ENCODE measurements at places on chromosomes 7 and 10. TPM values are rescaled to one million over a fixed set of nuclear protein-coding genes. Genes with fewer than 3 reads are reported as not detected.
A peak's percentile ranks its signal among the peaks of the same experiment; 100 is the strongest.

- DNase-seq = no peak
Observed at GRCh38 chr10:113142601-113143362, 192.7 kb downstream of the TCF7L2 start.

GRCh38 chr10:49598986-49599385 is 11.1 kb upstream of the SLC18A3 start:
- DNase-seq = peak; percentile 78

DNA sequence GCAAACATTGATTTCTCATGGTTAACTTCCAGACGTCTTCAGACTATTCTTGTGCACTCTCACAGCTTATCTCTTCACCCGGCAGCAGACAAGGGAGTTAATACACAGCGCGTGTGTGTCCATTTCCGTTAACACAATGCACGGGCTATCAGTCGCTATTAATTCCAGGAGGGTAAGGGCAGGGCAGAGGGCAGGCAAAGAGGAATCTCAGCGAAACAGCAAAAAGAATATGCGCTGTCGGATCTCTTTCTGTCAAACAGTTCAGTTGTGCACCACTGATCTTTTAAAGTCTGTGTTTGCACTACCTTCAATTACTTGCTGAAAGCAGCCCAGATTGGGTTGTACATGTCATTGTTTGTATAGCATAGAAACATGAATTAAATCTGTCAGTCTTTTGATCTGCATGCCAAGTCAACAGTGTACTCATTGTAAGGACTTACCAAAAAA is 41.1 kb upstream of the CABCOCO1 start:
- DNase-seq = no peak

GRCh38 chr10:12050528-12050927 is 7.9 kb upstream of the UPF2 start:
- no peak for DNase-seq

DNA sequence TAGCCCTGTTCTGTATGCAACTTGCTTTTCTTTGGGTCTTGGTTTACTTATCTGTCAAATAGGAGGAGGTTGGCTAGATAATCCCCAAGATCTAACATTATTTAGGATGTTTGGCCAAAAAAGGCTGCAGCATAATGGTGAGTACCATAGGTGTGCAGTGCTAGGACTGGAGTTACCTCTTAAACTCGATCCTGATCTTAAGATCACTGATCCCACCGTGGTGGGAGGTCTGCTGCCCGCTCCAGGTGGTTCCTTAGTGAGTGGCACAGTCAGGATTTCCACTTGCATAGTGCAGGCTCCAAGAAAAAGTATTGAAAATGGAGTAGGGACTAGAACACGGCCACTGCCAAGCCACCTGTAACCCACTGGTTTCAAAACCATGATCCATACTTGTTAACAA is 66.9 kb downstream of the KLHDC10 start:
- no peak for DNase-seq

GRCh38 chr10:53315709-53316108 is 543.1 kb upstream of the MBL2 start:
- no peak for DNase-seq

- DNase-seq = peak; percentile 90
Observed at GRCh38 chr7:65798111-65799075, 74.5 kb upstream of the VKORC1L1 start.

GRCh38 chr7:45921699-45922519 is 837 bp upstream of the IGFBP3 start:
- DNase-seq = peak; percentile 68

DNA sequence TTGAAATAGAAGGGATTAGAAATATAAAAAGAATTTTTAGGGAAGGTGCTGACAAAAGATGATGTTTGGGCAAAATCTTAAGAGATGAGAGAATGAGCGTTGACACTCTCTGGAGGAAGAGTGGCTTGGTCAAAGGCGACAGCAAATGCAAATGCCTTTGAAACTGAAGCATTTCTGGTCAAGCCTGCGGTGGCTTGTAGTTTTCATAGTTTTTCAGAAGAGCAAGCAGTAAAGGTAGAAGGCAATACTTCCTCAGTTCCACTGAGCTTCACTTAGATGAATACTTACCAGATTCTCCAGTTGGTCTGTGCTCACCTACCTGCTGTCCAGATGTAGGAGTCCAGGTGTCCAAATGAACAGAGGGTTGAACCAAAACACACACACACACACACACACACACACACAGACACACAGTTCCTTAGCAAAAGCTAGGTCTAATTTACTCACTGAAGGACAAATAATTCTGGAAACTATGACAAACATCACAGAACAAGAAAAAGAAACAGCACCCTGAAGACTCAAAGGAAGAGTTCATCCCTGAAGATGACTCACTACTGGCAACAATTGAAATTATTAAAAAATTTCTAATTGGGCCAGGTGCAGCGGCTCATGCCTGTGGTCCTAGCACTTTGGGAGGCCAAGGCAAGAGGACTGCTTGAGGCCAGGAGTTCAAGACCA is 12.1 kb upstream of the STK17A start:
- DNase-seq = peak; percentile 76

- no peak for DNase-seq
Observed at GRCh38 chr10:7345717-7346116, 65.1 kb downstream of the SFMBT2 start.

GRCh38 chr7:1882451-1882850 is 212.4 kb downstream of the ELFN1 start:
- no peak for DNase-seq

DNA sequence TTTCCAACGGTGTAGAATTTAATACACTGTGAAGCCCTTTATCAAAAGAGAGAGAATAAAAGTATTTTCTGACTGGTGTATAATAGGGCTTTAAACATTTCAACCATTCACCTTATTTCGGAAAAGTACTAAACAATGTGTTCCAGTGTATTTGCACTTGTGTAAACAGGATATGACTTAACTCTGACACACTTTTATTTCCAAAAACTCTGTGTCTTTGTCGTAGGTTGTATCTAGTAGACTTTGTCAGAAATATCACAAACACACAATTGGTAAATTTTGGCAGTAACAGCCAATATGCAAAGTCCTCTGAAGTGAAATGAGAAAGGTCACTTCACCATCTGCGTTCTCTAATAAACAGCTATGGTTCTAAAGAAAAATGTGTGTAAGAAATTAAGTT is 10.3 kb upstream of the TSPAN13 start:
- peak; percentile 72 for DNase-seq

GRCh38 chr7:44325811-44326241 is 432 bp upstream of the CAMK2B start:
- DNase-seq = peak; percentile 29

GRCh38 chr10:25457552-25457951 is 282.8 kb downstream of the GPR158 start:
- DNase-seq = no peak

- DNase-seq = peak; percentile 85
Observed at GRCh38 chr10:72272689-72273409, 875 bp upstream of the DDIT4 start.

DNA sequence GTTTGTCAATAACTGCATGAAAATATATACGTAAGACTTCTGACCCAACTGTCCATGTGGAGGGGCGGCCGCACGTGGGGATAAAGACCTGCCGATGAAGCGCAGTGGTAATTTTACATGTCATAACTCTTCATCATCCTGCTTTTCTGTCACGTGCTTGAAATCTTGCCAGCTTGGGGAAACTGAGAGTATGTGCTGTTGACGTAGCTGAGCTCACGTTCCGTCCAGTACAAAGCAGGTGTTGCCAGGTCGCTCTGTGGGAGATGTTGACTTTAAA is 105.1 kb downstream of the INPP5A start:
- DNase-seq = no peak

- DNase-seq = no peak
Observed at GRCh38 chr7:124577256-124577655, 188.3 kb downstream of the GPR37 start.

GRCh38 chr7:32191305-32191704 is 121.1 kb upstream of the PDE1C start:
- DNase-seq = no peak

GRCh38 chr7:20200361-20200760 is 16.8 kb downstream of the MACC1 start:
- no peak for DNase-seq

DNA sequence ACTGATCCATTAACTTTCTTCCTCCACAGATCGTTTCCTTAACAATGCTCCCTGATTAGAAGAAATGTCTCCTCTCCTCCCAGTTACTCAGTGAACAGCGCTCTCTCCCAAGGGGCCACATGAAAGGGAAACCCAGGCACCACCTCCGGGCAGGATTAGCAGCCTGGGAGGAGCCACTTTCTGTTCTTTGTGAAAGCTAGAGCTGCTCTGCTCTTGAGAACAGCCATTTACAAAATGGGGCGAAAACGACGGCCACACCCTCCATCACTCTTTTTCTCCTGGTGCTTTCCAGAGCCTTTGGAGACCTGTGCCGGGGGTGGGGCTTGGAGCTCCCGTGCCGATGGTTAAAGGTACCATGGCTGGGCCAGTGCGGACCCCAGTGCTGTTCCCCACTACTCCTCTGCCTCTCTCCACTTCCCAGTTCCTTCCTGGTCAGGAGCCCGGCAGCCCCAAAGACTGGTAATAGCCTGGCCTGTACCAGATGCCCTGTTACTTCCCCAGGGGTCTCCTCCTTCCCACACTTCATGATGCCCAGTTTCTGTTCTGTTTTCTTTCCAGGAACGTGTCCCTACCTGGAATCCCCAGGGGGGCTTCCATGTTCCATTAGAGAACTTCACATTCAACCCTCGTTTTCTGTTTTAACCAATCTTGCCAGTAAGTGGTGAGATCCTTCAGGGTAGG is 402.9 kb upstream of the GALNT17 start:
- DNase-seq = no peak

DNA sequence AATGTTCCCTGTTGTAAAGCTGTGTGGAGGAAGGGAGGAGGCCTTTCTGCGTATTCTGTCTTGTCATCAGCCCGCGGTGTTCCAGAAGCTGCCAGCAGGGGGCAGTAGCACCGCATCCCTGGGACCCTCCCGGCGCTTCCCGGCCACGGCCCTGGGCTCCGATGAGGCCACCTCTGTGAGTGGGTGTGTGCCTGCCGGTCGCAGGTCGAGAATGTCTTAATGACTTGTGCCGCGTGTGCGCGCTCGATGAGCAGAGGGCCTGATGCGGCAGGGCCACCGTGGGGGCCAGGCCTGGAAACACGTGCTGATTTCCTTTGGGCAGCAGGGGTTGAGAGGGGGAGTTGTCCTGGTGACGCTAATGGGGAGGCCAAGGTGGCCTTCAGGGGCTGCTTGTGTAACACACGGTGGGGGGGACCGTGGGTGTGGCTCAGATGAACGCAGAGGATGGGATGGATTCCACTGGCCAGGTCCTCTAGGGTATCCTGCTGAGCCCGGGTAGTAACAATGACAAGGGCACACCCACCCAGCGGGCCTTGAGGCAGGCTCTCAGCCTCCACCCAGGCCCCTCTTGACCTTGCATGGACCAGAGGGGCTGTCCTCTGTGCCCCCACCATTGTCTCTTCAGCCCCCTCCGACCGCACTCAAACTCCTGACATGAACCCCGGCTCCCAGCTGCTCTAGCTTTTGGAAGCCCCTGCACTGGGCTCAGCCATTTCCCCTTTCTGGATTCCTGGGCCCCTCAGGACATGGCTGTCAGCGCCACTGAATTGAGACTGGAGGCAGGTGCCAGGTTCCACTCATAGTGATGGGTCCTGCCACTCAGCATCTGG is 135.9 kb upstream of the PODXL start:
- peak; percentile 34 for DNase-seq

GRCh38 chr7:129122751-129123509 is 21.6 kb upstream of the TSPAN33 start:
- peak; percentile 8 for DNase-seq

DNA sequence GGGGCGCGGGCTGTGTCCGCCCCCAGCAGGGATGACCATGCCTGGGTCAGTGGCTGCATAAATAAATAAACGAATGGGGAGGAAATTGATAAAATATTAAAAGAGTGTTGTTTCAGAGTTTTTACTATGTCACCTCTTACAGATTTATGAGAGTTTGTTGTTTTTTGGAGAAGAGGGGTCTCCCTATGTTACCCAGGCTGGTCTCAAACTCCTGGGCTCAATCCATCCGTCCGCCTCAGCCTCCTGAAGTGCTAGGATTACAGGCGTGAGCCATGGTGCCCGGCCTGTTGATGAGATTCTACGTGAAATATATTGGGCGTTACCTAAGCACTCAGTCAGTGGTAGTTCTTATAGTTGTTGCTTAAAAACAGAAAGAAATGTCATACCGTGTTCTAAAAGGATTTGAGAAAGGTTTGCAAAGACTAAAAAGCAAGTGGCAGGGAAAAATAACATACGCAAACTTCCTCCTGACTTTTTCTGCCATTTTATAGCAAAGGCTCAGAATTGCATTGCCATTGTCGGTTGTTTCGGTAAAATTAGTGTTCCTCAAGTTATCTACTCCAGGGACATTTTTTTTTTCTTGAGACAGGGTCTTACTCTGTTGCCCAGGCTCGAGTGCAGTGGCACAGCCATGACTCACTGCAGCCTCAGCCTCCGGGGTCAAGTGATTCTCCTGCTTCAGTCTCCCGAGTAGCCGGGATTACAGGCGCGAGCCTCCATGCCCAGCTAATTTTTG is 39.5 kb upstream of the FOXK1 start:
- DNase-seq = no peak

DNA sequence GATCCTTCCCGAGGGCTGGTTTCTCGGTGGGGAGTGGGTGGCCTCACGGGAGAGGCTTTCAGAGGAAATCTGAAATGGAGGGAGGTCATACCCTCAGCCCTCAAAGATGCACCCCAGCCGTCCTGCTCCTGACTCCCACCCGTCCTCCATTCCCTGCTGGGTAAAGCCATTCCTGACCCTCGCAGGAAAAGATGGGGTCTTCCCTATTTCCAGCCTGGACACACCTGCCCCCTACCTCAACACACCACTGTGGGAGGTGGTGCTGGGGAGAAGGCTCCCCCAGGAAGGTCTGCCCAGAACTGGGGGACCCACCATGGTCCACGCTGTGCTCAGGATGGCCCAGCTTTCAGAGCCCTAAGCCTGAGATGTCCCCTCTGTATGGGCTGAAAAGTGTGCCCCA is 86.9 kb downstream of the CHST15 start:
- no peak for DNase-seq

GRCh38 chr10:78657163-78657861 is 411.5 kb upstream of the ZMIZ1 start:
- peak; percentile 52 for DNase-seq

FAM237B gene
- total RNA-seq = not detected

PRPS1L1 gene
- total RNA-seq = not detected

NEURL1 gene
- 19.9 TPM for total RNA-seq

NXPH1 gene
- total RNA-seq = not detected

CDNF gene
- not detected for total RNA-seq

SFMBT2 gene
- total RNA-seq = 2.0 TPM

PNLIPRP2 gene
- not detected for total RNA-seq

TACC2 gene
- total RNA-seq = 7.8 TPM

C10orf105 gene
- not detected for total RNA-seq

ACSM6 gene
- not detected for total RNA-seq

CYP2C19 gene
- not detected for total RNA-seq

CTBP2 gene
- 55.5 TPM for total RNA-seq

NUPR2 gene
- total RNA-seq = not detected

FEZF1 gene
- not detected for total RNA-seq

FLNC gene
- 150 TPM for total RNA-seq

LBX1 gene
- not detected for total RNA-seq

All from M059J (cell line).